ENCODE measurements at places on chromosomes 1 and 21.

GRCh38 chr1:207581496-207582153 lies 63.3 kb upstream of the CR1L start:
- DNase-seq: no peak

DNA sequence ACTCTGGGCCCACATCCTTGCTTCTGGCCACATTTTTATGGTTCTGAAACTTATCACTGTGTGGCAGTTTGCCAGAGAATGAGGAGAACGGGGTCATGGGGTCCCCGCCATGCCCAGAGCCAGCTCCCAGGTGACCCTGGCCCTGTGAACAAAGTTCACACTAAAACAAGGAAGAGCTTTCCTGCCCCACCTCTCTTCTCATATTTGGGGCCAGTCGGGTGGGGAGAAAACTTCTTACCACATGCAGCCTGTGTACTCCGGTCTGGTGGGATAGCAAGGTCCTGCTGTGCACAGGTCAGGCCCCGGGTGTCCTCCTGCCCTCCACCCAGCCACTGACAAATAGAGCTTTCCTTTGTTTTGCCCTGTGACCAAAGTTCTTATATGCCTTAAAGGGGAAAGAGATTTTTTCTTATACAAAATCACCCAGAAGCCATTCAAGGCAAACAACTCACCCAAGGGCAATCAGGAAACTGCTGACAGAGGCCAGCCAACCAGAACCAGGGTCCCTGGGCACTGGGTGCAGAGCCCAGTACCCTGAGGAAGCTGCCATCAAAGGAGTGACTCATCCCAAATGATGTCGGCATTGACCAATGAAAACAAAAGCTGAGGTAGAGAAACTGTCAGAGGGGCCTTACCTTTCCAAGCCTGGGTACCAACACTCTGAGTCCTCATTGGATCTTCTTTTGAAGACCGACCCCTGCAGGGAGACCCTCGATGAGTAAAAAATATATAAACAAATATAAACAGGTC lies 53.6 kb downstream of the OLIG1 start:
- no peak for DNase-seq

DNA sequence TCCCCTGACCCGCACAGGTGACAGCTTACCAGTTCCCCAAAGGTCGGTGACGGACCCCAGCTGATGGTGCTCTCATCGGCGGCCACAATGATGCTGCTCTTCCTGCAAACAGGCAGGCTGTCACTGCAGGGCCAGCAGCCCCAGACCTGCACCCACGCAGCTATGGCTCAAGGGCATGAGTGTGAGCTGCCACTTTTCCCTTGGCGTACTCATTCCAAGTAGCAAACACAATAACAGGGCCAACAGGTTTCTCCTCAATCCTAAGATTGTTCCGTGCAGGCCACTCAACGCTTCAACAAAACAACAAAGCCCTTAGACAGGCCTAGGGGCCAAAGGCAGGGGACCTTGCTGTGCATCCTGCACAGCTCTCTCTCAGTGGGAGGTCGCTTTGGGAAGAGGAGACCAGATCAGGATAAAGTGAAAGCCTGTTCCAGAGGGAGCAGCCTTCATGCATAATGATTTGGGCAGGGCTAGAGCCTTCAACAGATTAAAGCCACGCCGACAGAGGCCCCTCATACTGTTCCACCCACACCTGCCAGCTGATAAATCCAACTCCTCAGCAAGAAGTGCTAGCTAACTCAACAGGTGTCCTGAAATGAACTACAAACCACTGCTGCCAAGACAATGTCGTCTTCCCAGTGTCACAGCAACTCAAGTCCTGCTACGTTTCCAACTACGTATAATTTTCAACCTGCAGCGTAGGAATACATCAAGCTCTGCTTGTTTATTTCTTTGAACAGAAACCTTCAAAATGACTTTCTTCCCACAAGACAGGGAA lies 27.2 kb downstream of the RCC2 start:
- DNase-seq: no peak

DNA sequence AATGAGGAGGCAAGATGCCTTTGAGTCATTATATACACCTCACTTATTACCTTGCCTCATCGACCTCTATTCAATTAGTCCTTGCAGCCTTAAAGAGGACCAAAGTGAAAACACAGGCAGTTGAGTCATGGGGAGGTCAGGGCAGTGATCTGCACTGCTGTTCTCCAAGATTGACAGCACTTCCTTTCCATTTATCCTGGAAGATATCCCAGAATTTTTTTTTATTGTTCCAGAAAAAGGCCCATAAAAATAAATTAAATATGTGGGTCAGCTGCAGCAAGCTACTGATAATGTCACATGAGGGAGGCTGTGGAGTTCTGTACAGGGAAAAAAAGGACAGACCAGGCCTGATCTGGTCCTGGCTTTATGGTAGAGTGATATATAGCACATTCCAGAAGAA lies 33.2 kb upstream of the CDC42BPA start:
- no peak for DNase-seq

DNA sequence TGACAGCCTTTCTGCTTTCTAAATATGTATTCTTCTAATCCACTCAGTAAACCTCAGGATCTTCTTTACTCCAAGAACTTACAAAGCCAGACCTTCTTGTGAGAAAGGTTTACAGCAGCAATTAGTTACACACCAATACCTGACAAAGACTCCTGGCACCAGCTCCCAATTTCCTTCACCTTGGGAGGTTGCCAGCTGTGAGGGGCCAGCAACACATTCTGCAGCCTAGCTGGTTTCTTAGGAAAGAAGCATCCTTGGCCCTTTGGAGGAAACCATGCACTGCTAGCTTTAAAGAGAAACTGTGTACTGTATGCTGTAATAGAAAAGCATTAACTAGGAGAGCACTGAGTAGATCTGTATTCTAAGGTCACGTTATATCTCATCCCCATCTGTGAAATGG lies 10.8 kb downstream of the FYB2 start:
- no peak for DNase-seq

GRCh38 chr1:164622068-164622845 lies 63.3 kb downstream of the PBX1 start:
- DNase-seq: no peak

GRCh38 chr1:101253976-101254674 lies 17.3 kb downstream of the S1PR1 start:
- DNase-seq: no peak

GRCh38 chr21:15732290-15732995 lies 2.7 kb downstream of the USP25 start:
- DNase-seq: no peak

DNA sequence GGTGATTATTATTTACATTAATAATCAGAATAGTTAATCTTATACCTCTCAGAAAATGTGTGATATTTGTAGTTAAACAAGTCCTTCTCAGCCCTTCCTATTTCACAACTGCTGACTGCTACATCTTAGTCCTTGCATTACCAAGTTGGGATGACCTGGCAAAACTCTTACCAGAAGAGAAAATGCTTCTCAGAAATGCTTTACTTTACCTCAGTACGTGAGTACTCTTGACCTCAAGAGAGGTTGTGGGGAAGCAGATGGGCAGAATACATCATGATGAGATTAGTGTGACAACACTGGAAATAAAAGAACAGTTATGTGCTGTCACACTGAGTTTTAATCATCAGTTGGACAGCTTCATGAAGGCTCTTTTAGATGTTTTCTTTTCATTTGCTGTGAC lies 16.2 kb downstream of the CFAP126 start:
- no peak for DNase-seq

- no peak for DNase-seq
Measured at GRCh38 chr1:180950321-180950720, 37.6 kb downstream of the KIAA1614 start.

DNA sequence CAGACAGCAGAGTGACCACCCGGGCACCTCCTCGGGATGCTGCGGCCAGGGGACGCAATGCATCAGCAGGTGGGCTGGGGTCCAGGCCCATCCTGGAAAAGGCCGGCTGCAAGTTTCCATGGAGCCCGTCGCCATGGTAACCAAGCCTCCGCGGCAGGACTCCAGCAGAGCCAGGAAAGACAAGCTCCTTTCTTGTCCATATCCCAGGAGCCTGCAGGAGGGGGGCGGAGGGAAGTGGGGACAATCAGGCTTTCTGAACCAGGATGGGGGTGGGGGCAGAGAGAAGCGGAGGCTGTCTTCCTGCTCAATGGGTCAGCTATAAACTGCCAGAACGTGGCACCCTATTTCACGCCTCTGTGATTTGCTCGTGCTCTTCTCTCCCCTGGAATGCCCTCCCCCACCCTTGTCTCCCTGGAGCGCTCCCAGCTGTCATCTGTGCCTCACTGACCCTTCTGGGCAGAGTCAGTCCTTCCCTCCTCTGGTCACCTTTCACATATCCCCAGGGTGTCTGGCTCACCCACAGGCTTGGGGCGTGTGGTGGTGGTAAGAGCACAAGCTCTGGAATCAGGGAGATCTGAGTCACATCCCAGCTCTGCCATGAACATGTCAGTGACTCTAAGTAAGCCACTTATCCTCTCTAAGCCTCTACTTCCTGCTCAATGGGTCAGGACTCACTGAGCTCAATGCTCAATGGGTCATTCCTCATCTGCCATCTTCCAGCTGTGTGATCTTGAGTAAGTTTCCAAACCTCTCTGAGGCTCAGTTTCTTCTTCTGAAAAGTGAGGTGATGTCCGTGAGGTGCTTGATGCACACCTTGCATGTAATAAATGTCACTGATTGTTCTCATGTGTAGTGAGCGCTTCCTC lies 58.9 kb upstream of the LAPTM5 start:
- peak; percentile 91 for DNase-seq

- DNase-seq: no peak
Measured at GRCh38 chr21:25708467-25709065, 26.1 kb downstream of the ATP5PF start.

DNA sequence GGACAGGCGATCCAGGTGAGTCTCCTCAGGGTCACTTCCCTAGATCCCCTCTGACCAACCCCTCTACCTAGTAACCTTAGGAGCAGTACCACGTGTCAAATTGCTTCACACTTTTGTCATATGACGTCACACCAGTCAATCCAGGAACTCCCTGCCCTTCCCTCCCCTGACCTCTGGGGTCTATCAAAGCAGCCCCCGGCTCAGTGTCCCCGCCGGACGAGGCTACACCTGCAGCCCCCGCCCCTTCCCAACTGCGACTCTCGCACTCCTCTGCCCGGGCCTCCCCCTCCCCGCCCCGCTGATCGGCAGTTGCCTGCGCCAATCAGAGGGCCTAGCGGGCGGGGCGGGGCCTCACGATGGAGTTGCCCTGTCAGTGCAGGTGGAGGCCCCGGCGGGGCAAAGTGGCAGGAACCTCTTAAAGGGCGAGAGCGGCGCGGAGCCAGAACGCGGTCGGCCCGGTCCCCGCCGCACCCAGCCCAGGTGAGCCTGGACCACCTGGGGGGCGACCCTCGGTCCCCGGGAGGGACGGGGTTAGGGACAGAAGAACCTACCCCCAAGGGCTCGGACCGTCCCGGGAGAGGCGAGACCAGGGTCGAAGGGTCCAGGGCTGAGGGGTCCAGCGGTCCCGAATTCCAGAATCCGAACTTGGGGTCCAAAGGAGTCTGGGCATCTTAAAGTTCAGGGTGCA lies 27.5 kb upstream of the EPB41 start:
- peak; percentile 96 for DNase-seq

All from H9 (cell line).